Pancreas (tissue), 10 donors: ENCODE measurements at places on chromosomes 4 and X. TPM values are rescaled to one million over a fixed set of nuclear protein-coding genes. Genes with fewer than 3 reads are reported as not detected.

GRCh38 chr4:186554539-186554913 is 841 bp downstream of the MTNR1A start:
- peak overlapping the region; percentile 26 for H3K4me3 ChIP-seq
- no peaks in the 10 kb centered on the region for H3K36me3 ChIP-seq
- peak; percentile 33 for DNase-seq
- no peaks in the 10 kb centered on the region for H3K4me1 ChIP-seq
- peak overlapping the region; percentile 80 for H3K27ac ChIP-seq

DNA sequence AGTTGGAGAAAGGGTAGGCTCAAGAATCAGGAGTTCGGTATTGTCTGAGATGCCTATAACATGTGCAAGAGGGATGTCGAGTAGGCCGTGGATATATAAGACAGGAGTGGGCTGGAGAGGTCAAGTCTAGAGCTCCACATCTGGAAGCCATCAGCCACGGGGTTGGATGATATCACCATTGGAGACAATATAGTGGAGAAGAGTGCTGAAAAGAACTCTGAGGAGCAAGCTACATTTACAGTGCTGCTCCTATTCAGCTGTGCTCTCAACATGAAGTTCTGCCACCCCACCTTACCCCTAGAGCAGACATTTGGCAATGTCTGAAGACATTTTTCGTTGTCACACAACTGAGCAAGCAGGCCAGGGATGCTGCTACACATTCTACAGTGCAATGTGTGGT is 20.9 kb upstream of the PLAC1 start:
- H3K27me3 ChIP-seq, result no peaks in the 10 kb centered on the region
- H3K36me3 ChIP-seq, result no peaks in the 10 kb centered on the region
- no peak for DNase-seq
- no peak overlapping the region for H3K27ac ChIP-seq
- no peak overlapping the region for H3K4me3 ChIP-seq
- no peaks in the 10 kb centered on the region for H3K4me1 ChIP-seq

- no peak overlapping the region for H3K4me3 ChIP-seq
- no peak for DNase-seq
- no peaks in the 10 kb centered on the region for H3K27me3 ChIP-seq
Observed at GRCh38 chrX:118847676-118848075, 24.1 kb downstream of the ZCCHC12 start.

SPRY1 gene
- 19.4 TPM for total RNA-seq

DNA sequence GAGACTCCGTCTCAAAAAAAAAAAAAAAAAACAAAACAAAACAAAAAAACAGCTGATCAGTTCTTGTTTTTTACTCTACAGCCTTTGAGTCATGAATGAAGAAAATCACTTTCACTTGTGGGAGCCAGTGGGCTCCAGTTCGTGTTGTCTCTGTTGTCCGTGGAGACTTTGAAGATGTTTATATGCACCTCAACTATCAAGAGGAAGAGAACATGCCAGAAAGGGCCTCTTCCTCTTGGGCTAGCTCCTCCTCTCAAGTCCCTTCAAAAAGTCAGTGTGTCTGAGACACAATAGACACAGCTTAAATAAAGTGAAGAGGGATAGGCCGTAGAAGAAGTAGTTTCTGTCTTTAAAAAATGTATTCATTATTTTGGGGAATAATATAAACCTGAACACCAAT is 182.7 kb downstream of the KDR start:
- DNase-seq, result no peak
- no peaks in the 10 kb centered on the region for H3K36me3 ChIP-seq
- H3K4me1 ChIP-seq, result no peaks in the 10 kb centered on the region
- no peak overlapping the region for H3K27ac ChIP-seq
- no peaks in the 10 kb centered on the region for H3K27me3 ChIP-seq
- H3K4me3 ChIP-seq, result no peak overlapping the region
